ENCODE measurements at places on chromosomes 12 and 14. TPM values are rescaled to one million over a fixed set of nuclear protein-coding genes. Genes with fewer than 3 reads are reported as not detected.

Gene LMO3
- 28.2 TPM for total RNA-seq

Gene SLC7A8
- total RNA-seq: 20.0 TPM

Gene MYF5
- not detected for total RNA-seq

- H3K36me3 ChIP-seq: no peaks in the 10 kb centered on the region
- no peak for DNase-seq
- H3K4me1 ChIP-seq: no peaks in the 10 kb centered on the region
- no peak overlapping the region for H3K27ac ChIP-seq
- H3K4me3 ChIP-seq: no peak overlapping the region
These were observed 3.4 kb downstream of the SPX start for GRCh38 chr12:21529456-21529855.

GRCh38 chr12:57524814-57525614 lies 2.4 kb downstream of the MBD6 start:
- H3K27me3 ChIP-seq: no peaks in the 10 kb centered on the region
- H3K36me3 ChIP-seq: no peaks in the 10 kb centered on the region
- DNase-seq: no peak
- H3K27ac ChIP-seq: no peak overlapping the region
- no peak overlapping the region for H3K4me3 ChIP-seq

DNA sequence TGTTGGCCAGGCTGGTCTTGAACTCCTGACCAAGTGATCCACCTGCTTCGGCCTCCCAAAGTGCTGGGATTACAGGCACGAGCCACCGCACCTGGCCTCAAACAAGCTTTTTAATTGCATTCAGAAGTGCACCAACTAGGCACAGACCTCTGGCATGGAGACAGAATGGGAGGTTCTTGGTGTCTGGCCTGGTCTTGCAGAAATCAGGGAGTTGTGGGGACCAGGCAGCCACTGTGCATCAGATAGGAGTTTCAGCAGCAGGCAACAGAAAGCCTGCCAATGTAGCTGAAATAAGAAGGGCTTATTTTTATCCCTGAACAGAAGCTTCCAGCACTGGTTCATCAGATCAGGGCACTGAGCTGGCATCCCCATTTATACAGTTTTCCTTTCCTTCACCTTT lies 22.2 kb upstream of the TCL1B start:
- H3K4me3 ChIP-seq: no peak overlapping the region
- no peak for DNase-seq
- H3K36me3 ChIP-seq: no peaks in the 10 kb centered on the region
- H3K27ac ChIP-seq: no peak overlapping the region
- H3K4me1 ChIP-seq: no peaks in the 10 kb centered on the region

DNA sequence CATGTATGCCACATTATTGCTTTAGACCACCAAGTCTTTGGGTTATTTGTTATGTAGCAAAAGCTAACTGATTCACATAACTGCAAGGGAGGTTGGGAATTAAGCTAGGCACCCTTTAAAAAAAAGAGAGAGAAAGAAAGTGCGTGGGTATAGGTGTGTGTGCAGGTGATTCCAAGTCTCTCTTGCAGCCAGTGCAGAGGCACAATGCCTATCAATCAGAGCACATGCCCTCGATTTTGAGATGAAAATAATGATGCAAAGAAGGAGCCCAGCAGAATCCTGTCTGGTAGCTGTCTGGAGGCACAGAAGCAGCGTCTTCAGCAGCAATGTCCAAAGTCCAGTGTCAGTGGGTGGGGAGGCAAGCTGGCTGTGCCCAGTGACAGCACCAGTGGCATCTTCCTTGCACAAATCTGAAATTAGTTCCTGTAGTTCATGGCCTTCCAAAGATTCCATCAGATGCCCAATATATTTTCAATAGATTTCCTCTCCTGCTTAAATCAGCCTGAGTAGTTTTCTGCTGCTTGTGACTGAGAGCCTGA lies 62.4 kb upstream of the TBPL2 start:
- H3K27ac ChIP-seq: no peak overlapping the region
- no peak for DNase-seq
- no peak overlapping the region for H3K4me3 ChIP-seq
- H3K36me3 ChIP-seq: no peaks in the 10 kb centered on the region
- no peaks in the 10 kb centered on the region for H3K27me3 ChIP-seq
- H3K4me1 ChIP-seq: no peaks in the 10 kb centered on the region

- H3K4me3 ChIP-seq: no peak overlapping the region
- H3K36me3 ChIP-seq: no peaks in the 10 kb centered on the region
- no peak for DNase-seq
- no peaks in the 10 kb centered on the region for H3K4me1 ChIP-seq
These were observed 343.2 kb downstream of the ZFP36L1 start for GRCh38 chr14:68449561-68450181.

DNA sequence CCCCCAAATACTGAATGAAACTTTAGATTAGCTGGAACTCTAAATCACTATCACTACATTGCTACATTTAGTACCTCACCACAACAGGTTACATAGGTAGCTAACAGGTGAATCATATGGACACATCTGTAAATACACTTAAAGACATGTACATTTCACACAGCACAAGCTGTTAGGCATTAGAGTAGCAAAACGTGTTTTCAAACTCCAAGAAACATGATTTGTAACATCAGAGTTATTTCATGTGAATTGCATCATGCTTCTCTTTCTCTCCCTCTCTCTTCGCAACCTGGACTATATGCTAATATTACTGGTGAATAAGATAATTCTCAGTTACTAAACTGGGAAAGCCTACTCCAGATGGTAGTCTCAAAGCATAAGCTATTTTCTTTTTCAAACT lies 4.3 kb downstream of the SEL1L start:
- no peak overlapping the region for H3K4me3 ChIP-seq
- DNase-seq: no peak
- H3K36me3 ChIP-seq: no peaks in the 10 kb centered on the region
- H3K27me3 ChIP-seq: no peaks in the 10 kb centered on the region
- no peak overlapping the region for H3K27ac ChIP-seq

DNA sequence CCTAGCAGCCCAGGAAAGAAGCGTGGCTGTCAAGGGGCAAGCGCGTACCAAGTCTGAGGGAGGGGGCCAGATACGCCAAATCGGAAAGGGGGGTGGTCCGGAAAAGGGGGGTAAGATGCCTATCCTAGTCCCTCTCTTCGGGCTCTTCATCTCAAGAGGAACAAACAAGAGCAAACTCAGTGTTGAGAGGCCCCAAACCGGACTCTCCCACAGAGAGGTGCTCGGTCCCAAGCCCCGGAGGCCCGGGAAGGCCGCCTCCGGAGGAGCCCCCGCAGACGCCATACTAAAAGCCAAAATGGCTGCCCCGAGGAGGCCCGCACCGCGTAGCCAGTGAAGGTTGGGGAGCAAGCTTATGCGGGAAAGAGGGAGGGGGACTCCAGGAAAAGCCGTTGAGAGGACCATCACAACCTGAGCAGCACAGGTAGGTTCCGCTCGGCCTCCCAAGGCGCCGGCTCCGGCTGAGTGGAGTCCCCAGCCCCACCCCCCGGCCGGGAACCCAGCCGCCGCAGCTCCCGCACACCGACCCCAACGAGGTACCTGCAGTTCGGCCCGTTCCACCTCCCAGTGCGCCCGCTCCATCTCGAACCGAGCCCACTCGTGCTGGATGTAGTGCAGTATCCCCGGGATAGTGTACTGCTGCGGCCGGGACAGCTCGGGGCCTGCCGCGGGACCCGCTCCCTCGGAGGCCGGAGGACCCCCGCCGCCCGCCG lies at the start of gene AP4S1:
AP4S1 (plus strand) TSS at position 283 of the 710 bp plus-strand sequence. CDS start 40,548 bp downstream, outside the sequence.
- H3K36me3 ChIP-seq: no peaks in the 10 kb centered on the region
- no peaks in the 10 kb centered on the region for H3K4me1 ChIP-seq
- peak within 1 kb of the TSS; percentile 50 for H3K4me3 ChIP-seq
- peak; percentile 59 for DNase-seq

GRCh38 chr14:80545935-80546854 lies 334.9 kb upstream of the DIO2 start:
- DNase-seq: no peak
- no peaks in the 10 kb centered on the region for H3K4me1 ChIP-seq

- no peaks in the 10 kb centered on the region for H3K27me3 ChIP-seq
- DNase-seq: no peak
- H3K4me1 ChIP-seq: no peaks in the 10 kb centered on the region
- H3K27ac ChIP-seq: no peak overlapping the region
- H3K36me3 ChIP-seq: no peaks in the 10 kb centered on the region
These were observed 222.5 kb upstream of the GRIP1 start for GRCh38 chr12:66901138-66901932.

Measured in aorta (tissue), 5 donors.